Large intestine (tissue), 12 donors: ENCODE measurements at places on chromosomes 6 and 20. TPM values are rescaled to one million over a fixed set of nuclear protein-coding genes. Genes with fewer than 3 reads are reported as not detected.
A peak's percentile ranks its signal among the peaks of the same experiment; 100 is the strongest.

The HLA-DQB1 gene
- 23.7 TPM for polyA plus RNA-seq

The HAO1 gene
- polyA plus RNA-seq = not detected

The GOPC gene
- 39.5 TPM for polyA plus RNA-seq

The SNX14 gene
- 96.1 TPM for polyA plus RNA-seq

The BPI gene
- polyA plus RNA-seq = 0.21 TPM

The RIPOR2 gene
- 2.1 TPM for polyA plus RNA-seq

The NDUFAF4 gene
- 30.6 TPM for polyA plus RNA-seq

- no peak for DNase-seq
These were observed 298.8 kb downstream of the ZNF217 start for GRCh38 chr20:53294804-53295203.

GRCh38 chr6:134173936-134174671, 121.7 kb upstream of the SLC2A12 start:
- DNase-seq = peak; percentile 69

DNA sequence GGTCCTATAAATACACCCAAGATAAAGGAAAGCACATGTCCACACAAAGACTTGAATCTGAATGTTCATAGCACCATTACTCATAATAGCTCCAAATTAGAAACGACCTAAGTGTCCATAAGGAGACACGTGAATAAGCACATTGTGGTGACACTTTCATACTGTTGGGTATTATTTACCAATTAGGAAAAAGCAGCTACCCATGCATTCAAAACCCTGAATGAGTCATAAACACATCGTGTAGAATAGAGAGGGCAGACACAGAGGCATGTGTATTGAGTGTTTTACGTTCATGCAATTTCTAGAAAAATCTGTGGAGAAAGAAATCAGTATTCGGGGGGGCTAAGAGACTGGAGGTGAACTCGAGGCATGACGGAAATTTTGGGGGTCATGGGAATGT, 396.7 kb downstream of the THBS2 start:
- DNase-seq = no peak

DNA sequence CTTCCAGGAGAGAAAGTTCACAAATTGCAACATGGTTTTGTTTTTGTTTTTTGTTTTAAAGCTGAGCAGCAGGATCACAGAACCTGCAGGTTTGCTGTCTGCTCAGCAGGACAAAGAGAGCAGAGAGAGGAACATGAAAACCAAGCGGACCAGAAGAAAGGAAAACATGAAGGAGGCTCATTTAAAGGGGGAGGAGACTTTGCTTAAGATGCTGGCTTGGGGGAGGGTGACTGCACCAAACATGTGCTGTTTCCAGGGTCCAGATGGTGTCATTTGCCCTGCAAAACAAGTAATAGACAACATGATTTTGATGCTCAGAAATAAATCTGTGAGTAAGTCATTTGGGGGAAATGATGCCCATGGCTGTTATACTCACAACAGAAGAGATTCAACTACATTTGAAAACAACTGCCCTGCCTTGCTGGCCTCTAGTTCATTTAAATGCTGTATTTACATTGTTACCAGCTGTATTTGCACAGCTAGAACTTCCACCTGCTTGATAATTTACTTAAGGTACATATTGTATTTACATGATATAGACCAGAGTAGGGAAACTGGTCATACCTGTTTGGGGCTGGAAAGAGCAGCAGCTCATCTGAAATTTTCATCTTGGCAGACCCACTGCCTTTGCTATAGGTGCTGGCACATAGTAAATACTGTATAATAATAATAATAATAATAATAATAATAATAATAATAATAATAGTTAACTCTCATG, 32.2 kb upstream of the CHD6 start:
- peak; percentile 69 for DNase-seq

- no peak for DNase-seq
These were observed 7.4 kb downstream of the ECT2L start for GRCh38 chr6:138803331-138803730.

- no peak for DNase-seq
These were observed 45.1 kb upstream of the TENT5A start for GRCh38 chr6:81797591-81797990.

DNA sequence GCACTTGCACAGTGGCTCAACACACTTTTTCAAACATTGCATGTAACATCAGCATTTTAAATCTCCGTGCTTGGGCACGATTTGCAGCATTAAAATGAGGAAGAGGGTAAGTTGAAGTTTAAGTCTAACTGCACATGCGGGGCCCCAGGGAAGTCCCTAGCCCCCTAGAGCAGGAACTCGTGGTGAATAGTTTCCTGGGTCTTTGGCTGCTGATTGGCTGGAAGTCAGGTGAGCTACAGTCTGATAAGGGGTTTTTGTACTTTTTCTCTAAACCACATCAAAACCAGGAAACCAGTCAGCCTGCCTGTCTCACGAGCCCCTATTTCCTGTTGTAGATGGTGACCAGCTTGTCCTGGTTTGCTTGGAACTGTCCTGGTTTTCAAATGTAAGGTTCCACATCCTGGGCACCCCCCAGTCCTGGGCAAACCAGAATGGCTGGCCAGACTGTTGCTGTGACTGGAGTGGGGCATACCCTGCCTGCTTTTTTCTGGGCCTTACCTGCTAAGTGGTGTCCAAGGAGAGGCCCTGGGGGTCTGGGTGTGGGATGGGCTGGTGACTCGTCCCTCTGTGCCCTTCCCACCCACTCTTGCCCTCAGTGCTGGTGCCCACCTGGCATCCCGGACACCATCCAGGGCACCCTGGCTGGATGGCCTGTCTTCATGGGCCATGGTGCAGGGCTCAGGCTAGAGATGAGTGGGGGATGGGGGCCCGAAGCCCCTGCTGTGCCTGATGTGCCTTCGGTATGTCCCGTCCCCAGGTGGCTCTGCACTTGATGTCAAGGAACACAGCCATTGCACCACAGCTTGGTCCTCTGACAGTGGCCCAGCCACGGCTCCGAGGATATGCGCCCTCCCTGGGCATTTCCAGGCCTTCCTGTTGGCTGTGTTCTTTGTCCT, 31.8 kb downstream of the SUN5 start:
- peak; percentile 29 for DNase-seq
